Bladder microvascular endothelial cell (primary cell): ENCODE measurements at places on chromosomes 3 and 15. TPM values are rescaled to one million over a fixed set of nuclear protein-coding genes. Genes with fewer than 3 reads are reported as not detected.

The DAZL gene
- total RNA-seq, result not detected in 2 replicates

The SLC22A13 gene
- total RNA-seq, result 0.16 and 0.76 TPM in 2 replicates

The EPHA3 gene
- under 0.01 and 0.16 TPM in 2 replicates for total RNA-seq

The MLF1 gene
- 5.3 and 6.2 TPM in 2 replicates for total RNA-seq

The CCR9 gene
- not detected in 2 replicates for total RNA-seq

The GMNC gene
- total RNA-seq, result under 0.01 TPM in 1 of 2 replicates, not detected in the other

The CILP gene
- total RNA-seq, result not detected in 2 replicates

The FAM98B gene
- 4.4 and 8.6 TPM in 2 replicates for total RNA-seq

The TRPC1 gene
- 4.2 and 10.8 TPM in 2 replicates for total RNA-seq

The PLAAT1 gene
- total RNA-seq, result 0.44 and 1.8 TPM in 2 replicates

The TAMM41 gene
- 3.4 and 7.2 TPM in 2 replicates for total RNA-seq

The AP3S2 gene
- 20.6 and 51.0 TPM in 2 replicates for total RNA-seq

The DUOX1 gene
- total RNA-seq, result not detected in 2 replicates

The ALG1L2 gene
- 0.49 TPM in 1 of 2 replicates, not detected in the other for total RNA-seq

The CCDC191 gene
- total RNA-seq, result 1.3 and 2.6 TPM in 2 replicates

The CCR8 gene
- total RNA-seq, result not detected in 2 replicates

The THPO gene
- total RNA-seq, result not detected in 2 replicates

The ITPKA gene
- 0.16 and 0.57 TPM in 2 replicates for total RNA-seq

The GPR27 gene
- not detected in 2 replicates for total RNA-seq

The FRMD4B gene
- 34.6 and 82.0 TPM in 2 replicates for total RNA-seq

The IGF2BP2 gene
- total RNA-seq, result 15.9 and 60.4 TPM in 2 replicates

The KNG1 gene
- not detected in 2 replicates for total RNA-seq

The B3GALNT1 gene
- total RNA-seq, result 10.6 and 34.8 TPM in 2 replicates

The RAD51 gene
- 9.6 and 9.9 TPM in 2 replicates for total RNA-seq

The GOLGA6L7 gene
- total RNA-seq, result not detected in 2 replicates

The RPN1 gene
- 414 and 449 TPM in 2 replicates for total RNA-seq

The SLC6A1 gene
- not detected in 2 replicates for total RNA-seq

The LRRC31 gene
- not detected in 2 replicates for total RNA-seq

The LYZL4 gene
- not detected in 2 replicates for total RNA-seq

The DHFR2 gene
- 1.1 and 4.3 TPM in 2 replicates for total RNA-seq

The SLC12A8 gene
- total RNA-seq, result 0.16 and 0.38 TPM in 2 replicates

The WDR76 gene
- 11.0 and 13.4 TPM in 2 replicates for total RNA-seq

The MORC1 gene
- not detected in 2 replicates for total RNA-seq

The CSPG4 gene
- total RNA-seq, result 1.1 and 4.7 TPM in 2 replicates

The INKA1 gene
- total RNA-seq, result 15.4 and 38.2 TPM in 2 replicates

The TMEM207 gene
- not detected in 2 replicates for total RNA-seq
